ENCODE measurements at places on chromosomes 12 and 14. TPM values are rescaled to one million over a fixed set of nuclear protein-coding genes. Genes with fewer than 3 reads are reported as not detected.

DNA sequence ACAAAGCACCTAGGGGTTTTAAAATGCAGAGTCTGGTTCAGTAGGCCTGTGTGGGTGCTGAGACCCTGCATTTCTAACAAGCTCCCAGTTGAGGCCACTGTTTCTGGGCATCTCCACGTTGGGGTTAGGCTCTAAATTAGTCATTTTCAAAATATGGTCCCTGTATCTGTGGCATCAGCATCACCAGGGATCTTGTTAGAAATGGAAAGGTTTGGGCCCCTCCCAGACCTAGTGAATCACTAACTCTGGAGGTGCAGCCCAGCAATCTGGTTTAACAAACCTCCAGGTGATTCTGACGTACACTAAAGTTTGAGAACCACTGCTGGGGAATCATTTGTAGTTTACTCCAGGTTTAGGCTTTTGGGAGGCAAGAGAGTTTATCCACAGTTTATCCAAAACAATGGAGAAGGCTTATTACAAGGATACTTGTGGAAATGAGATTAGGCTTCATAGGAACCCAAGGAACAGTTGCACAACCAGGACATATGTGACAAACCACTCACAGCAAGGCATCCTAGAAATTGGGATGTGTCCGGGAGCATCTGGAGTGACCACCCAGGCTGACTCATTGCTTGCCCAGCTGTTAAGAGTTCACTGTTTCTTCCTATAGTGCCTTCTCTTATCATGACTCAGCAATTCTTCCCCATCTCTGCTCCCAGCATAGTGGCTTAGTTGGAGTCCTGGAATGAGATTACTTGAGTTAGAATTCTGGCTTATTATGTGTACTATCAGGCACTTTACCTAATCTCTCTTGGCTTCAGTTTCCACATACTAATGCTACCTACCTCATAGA is 71.6 kb upstream of the STXBP6 start:
- DNase-seq, result no peak

- DNase-seq, result no peak
Observed at GRCh38 chr12:64110864-64111263, 111.2 kb downstream of the KICS2 start.

GRCh38 chr14:94462219-94462551 is 9.6 kb upstream of the SERPINA11 start:
- no peak for DNase-seq

DNA sequence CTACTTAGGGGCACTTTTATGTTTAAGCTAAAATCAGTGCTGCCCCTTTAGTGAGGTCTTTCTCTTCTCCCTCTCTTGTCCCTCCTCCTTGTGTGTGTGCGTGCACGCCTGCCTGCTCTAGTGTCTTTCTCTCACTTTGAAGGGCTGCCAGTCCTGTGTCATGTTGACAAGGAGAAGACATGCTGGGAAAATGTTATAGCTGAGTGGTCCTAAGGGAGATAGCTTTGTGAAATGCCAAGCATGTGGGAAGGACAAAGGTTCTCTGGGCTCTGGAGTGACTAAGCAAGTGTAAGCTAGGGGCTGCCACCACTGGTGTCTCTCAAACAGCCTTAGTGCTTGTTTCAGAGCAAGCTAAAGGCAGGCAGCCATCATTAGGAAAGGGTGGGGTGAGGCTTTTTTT is 108.4 kb downstream of the EMP1 start:
- no peak for DNase-seq

- no peak for DNase-seq
Observed at GRCh38 chr12:48329199-48329939, 21.4 kb downstream of the ZNF641 start.

Gene HHIPL1
- 3.0 TPM for polyA plus RNA-seq

Gene LMNTD1
- polyA plus RNA-seq, result not detected

Gene TEAD4
- 20.0 TPM for polyA plus RNA-seq

Gene VRTN
- polyA plus RNA-seq, result not detected

Measured in left renal pelvis (tissue), 4 donors.